ENCODE measurements at places on chromosomes 1 and 21. TPM values are rescaled to one million over a fixed set of nuclear protein-coding genes. Genes with fewer than 3 reads are reported as not detected.

DNA sequence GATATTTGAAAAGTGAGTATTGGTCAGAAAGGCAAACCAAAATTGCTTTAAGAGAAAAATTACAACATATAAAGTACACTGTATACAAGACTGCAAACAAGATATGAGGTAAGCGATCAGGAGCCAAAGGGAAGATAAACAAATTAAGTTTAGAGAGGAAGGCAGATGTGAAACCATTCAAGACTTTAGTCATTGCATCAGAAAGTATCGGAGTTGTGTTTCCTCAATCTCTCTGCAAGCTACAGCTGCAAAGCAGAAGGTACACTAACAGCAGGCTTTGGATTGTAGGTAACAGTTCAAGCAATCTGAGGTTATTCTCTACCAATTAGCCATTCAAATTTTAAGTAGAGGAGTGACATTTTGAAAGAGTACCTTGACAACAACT lies 21.3 kb upstream of the TLCD4 start:
- DNase-seq, result no peak

- no peak for DNase-seq
Observed at GRCh38 chr1:59698386-59698785, 116.4 kb upstream of the HOOK1 start.

Gene ASCL5
- total RNA-seq, result not detected

Gene ARTN
- total RNA-seq, result 5.1 TPM

All from colonic mucosa (tissue), 4 donors.